ENCODE measurements at places on chromosomes 2 and 18.

DNA sequence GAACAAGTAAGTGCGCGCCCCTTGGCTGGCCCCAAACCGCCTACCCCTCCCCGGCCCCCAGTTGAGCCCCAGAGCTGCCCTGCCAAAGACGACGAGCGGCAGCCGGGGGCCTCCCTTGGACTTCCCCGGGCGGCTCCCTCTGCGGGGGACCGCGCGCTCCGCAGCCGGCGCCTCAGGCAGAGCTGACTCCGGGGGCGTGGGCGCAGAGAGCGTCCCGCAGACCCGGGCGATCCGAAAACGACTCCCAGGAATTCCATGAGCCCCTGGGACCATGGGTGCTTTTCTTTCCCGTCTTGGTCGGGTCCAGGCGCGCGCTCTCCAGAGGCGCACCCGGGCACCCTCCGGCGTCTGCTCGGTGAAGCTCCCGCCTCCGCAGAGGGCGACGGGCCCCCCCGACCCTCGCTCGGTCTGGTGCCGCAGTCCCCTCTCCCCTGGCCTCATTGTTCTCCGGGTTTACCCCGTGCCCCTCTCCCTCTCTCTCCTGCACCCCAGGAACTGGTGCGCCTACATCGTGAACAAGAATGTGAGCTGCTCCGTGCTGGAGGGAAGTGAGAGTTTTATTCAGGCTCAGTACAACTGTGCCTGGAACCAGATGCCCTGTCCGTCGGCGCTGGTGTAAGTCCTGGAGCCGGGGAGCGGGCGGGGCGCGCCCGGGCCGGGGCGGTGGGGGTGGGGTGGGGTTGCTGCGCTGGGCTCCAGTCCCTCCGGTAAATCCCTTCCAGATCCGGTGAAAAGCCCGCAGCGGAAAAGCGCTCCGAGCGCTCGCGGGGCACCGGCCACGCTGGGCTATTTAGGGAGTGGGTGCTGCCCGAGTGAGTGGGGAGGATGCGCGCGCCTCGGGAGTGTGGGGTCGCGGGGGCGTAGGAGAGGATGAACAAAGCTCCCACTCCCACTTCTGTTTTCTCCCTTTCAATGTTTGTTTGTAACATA, 776 bp downstream of the EMILIN2 start:
- DNase-seq, result no peak

- DNase-seq, result no peak
These were observed 446.1 kb upstream of the FAM98A start for GRCh38 chr2:34045101-34045655.

DNA sequence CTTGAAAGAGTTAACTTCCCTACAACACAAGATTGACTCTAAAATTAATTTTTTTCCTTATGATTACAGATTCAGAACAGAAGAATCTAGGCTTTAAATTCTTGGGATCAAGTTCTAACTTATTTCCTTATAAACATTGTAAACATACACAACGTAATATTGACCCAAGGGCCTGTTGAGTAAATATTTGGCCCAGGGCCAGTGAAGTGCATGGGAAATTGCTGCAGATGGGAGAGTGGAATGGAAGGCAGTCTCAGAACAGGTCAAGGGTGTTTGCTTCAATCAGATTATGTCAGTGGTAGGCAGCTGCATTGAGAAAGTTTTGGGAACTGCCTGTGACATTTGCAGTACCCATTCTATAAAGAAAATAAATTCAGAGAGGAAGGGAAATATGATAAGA, 137.6 kb downstream of the MYO1B start:
- DNase-seq, result no peak

DNA sequence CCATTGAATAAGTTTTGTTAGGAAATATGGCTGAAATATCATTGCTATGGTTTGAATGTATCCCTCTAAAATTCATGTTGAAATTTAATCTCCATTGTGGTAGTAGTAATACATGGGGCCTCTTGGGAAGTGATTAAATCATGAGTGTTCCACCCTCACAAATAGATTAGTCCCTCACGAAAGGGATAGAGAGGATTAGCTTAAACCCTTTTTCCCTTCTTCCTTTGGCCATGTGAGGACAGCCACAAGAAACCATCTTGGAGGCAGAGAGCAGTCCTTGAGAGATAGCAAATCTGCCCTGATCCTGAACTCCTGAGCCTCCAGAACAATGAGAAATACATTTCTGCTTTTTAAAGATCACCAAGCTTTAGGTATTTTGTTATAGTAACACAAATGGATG, 274.2 kb downstream of the CDH19 start:
- no peak for DNase-seq

DNA sequence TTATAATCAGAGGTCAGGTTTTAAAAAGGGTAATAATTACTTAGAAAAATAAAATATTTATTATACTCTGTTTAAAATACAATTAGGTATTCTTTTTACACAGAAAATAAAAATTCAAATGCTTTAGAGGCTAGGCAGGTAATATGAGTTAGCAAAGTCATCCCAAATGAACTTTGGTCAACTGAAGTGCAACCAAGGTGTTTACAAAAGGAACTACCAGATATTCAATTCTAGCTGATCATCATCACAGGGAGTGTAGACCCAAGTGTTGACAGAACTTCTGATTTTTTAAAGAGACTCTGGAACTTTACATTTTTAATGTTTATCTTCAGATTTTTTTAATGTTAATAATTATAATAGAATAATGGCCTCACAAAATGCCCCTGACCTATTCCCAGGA, 59.3 kb upstream of the COL5A2 start:
- DNase-seq, result no peak
